Stimulated activated CD4-positive, alpha-beta T cell treated with anti-CD3 and anti-CD28 coated beads, Interleukin-1b, Interleukin-23, amount 100 ng/mL, for 4 hours (primary cell): ENCODE measurements at places on chromosomes 2 and 18.
A peak's percentile ranks its signal among the peaks of the same experiment; 100 is the strongest.

- no peak for DNase-seq
Measured at GRCh38 chr2:128835342-128835855, 516.7 kb upstream of the HS6ST1 start.

DNA sequence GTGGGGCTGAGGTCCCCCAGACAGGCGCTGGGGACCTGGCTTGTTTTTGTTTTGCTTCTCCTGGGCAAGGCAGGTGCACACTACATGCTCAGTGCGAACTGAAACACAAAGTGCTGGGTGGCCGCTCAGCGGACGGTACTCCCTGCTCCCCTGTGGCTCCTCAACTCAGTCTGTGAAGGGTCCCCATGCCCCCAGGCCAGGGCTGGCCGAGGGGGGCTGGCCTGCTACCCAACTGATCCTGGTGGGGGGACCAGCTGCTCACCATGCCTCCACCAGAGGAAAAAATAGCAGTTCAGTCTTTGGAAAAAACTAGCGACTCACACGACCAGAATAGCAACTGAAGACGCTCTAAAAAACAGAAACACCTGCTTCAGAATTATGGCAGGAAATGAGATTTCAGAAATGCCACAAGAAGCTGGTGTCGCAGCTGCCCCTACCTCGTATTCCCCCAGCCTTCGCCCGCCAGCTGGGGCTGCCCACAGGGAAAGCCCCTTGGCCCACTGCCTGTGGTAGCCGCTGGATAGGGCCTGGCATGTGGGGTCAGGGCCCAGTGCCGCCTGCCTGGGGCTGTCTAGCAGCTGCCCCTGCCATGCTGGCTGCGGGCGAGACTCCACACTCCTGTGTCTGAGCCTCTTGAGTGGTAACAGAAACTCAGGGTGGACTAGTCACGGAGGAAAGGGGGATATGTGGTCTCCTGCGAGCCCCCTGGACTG is 43.7 kb downstream of the MEX3C start:
- peak; percentile 37 for DNase-seq

- no peak for DNase-seq
Measured at GRCh38 chr18:56662502-56662901, 11.3 kb downstream of the WDR7 start.

DNA sequence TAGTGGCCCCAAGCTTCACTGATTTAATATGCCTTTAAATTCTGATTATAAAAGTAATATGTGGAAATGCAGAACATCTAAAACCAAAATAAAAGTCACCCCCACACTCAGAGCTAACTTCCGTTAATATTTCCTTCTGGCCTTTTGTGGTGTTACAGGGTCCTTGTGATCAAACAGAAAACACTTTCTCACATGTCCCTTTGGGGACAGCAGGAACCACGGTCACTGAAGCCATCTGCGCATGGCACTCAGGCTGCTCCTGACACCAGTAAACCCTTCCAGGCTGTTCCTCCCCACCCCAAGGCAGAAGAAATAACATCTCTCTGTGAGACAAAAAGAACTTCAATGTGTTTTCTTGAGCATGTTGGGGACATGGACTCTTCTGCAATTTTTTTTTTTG is 25.1 kb upstream of the GPR17 start:
- DNase-seq: no peak

DNA sequence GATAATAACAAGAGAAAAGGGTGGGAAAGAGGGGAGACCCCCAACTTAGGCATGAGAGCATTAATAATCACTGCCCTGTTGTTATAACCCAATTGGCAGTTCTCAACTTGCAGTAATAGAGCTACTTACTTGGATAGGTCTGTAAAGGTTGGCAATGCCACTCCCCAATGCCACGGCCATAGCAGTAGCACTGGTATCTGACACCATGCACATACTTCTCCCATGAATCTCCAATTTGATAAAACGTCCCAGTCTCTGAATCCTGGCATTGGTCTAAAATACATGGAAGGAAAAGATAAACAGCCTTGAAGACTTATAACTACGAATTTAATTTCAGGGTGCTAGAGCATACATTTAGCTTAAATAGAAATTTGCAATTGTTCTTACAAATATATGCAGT is 16.8 kb downstream of the FN1 start:
- no peak for DNase-seq

- DNase-seq: no peak
Measured at GRCh38 chr2:38600242-38600891, 2.4 kb downstream of the HNRNPLL start.

DNA sequence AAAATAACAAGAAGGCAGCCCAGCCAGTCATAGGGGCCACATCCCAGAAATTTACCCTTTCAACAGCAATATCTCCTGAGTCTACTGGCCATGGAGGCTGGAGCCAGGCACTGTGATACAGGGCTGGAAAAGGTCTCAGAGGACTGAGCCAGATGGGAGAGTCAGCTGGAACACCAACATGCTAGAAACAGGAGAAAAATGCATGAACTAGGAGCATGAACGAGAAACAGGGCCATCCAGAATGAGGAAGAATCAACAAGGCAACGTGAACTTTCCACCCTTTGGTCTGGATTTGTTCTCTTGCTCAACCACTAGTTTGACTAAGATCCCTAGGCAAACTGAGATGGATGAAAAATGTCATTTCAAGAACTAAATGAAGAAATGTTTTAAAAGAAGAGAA is 13.1 kb downstream of the PID1 start:
- DNase-seq: no peak

DNA sequence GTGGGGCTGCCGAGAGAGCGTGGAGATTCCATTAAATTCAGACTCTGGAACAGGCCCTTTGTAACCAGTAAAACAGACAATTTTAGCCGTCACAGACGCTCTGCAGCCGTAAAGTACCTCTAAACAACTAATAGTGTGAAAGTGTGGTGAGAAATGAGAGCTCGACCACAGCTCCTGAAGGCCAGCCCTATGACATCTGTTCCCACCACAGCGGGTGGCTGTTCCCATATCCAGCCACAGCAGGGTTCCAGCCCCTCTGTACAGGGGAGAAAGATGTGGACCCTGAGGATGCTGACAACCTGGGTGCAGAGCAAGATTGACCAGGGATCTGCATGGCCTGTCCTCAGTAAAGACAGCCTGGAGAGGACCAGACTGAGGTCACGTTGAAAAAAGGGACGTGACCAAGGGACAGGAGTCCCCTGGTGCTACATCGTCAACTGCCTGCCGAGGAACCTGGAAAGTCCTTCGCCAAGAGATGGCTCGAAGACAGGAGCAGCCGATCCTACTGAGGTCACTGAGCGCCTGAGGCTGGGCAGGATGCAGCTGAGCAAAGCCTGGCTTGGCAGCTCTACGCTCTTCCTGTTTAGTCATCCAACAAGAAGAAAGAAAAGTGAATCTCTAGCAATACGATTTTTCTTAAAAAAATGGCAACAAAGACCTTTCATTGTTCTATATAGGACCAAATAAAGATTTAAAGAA is 831.7 kb downstream of the RNF144A start:
- DNase-seq: no peak

DNA sequence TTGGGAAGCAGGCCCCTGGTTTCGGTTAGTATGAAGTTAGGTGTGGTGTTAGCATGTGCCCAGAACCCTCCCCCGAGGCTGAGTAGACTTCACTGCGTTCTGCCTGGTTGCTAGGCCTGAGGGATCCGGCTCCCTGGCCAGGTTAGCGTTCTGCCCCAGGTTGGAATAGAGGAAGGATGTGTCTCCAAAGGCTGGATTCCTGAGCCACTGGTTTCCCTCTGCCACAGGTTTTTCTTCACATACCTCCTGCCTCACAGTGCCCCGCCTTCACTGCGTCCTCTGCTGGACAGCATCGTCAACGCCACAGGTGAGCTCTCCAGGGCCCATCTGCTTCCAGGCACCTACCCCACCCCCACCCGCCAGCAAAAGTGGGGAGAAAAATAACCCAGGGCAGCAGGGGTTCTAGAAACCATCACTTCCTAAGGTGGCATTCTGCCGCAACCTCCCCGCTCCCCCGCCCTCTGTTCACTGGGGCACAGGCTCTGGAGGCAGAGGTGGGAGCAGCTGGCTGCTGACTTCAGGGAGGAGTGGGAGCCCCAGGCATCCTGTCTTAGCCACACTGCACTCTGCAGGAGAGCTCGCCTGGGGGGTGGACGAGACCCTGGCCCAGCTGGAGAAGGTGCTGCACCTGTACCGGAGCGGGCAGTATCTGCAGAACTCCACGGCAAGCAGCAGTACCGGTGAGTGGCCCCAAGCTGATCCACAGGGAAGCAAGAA is 7.1 kb downstream of the PKDCC start:
- no peak for DNase-seq

DNA sequence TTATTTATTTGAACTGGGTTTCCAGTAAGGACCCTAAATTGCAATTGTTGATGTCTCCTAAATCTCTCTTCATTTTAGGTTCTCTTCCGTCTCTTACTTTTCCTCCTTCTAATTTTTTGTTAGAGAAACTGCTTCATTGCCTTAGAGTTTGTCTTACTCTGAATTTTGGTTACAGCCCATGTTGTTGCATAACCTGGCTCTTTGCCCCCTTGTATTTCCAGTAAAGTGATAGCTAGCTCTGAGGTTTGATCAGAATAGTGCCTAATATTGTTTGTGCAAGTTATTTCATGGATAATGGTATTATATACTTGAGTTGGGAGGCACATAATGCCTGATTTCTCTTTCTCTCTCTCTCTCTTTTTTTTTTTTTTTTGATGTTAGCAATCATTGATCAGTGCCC is 71.8 kb downstream of the MGAT5 start:
- no peak for DNase-seq

GRCh38 chr2:9545502-9545901 is 10.1 kb downstream of the ADAM17 start:
- no peak for DNase-seq

DNA sequence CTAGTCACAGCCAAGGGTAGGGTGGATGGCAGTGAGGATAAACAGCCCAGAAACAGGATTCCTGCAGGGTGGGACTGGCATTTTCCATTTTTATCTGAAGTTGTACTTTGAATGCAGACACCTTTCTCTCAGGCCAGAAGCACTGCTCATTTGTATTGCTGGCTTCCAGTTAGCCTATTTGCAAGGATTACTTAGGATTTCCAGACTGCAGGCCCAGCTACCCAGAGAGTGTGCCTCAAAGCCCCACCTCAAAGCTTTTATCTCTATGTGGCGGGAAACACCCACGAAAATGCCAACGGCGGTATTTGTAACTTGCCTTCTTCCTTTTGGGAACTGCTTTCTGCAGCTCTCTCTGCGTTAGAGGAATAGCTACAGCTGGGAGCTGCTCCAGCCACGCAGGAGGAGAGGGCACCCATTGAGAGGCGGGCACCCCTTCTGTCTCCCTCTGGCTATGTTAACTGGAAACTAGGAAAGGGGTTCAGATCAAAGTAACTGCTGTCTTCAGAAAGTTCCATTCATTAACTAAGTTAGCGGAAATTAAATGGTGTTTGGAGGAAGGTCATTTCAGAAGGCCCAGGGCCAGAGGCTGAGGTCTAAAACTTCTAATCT is 144.9 kb downstream of the TGIF1 start:
- DNase-seq: no peak

DNA sequence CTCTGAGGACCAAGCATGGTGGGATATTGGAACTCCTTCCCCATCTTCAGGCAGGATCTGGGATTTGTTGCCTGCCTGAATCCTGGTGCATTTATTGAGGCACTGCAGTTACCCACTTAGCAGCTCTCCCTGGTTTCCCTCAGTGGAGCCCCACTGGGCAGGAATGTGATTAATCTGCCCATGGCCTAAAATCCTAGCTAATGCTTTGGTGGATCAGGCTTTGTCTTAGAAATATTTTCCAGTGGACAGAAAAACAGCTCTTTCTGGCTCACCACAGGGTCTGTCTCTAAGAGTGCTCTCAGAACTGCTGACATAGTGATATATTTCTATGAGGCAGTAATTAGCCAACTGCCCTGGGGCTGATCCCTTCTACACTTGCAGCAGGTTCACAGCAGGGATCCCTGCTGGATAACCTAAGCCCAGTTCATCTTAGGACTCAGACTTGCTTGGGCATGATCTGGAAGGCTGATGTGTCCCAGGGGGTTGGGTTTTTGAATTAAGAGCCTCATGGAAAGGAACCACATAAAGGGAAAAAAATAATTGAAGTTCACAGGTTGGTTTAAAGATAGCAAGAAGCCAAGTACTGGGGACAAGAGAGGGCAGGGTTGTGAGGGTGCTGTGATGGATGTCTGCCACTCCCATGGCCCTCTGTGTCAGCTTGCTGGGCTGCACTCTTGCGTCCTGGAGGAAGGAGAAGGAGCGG is 44.3 kb upstream of the ZDBF2 start:
- no peak for DNase-seq

DNA sequence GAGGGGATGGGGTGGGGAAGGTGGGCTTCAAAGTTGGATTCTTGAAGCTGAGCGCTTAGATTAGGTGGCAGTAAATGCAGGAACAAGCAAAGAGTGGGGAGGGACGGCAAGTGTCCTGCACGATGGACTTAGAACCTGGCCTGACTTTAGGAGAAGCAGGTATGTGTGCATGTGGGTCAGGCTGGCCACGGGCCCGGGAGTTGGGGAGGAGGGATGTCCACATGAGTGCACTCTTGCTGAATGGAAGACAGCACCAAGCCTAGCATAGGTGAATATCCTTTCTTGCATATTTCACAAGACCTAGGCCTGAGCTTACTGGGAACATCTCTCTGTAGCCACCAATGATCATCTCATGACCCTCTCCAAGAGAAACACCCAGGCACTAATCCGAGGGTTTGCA is 96.1 kb downstream of the DDX1 start:
- DNase-seq: no peak

DNA sequence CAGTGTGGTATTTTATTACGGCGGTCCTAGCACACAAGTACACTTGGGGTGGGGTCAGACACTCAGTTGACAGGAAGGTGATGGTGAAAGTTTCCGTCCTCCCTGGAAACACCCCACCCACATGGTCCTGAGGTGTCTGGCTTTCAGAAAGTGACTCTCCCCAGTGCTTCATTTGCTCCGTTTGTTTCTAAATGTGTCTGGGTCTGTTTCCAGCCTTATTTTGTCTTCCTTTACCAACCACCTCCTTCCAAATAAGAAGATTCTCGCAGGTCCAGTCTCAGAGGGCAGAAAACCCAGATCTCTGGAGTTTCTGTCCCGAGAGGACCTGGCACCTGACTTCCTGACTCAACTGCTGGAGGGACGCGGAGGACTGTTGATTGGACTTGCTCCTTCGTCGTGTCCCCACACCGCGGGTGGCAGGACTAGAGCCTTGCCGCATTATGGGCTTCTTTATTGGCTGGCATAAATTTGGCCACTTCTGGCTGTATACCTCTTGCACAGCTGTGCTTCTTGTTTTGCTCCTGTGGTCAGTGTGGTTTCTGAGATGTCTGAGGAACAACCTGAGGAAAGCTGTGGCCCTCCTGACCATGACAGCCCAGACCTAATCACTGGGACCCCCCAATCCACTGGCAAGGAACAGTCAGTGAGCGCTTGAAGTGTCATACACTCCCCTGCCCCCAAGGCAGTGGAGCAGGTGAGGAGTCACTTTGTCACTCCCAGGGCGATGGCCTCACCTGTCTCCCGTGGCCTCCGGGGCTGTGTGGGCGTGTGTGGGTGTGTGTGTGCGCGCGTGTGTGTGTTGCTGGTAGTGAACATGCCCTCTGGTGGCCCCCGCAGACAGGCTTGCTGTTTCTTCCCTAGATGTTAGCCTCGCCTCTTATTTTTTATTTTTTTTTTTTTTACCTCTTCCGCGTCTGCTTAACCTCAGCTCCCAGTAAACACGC is 45.6 kb downstream of the MEX3C start:
- peak; percentile 84 for DNase-seq

GRCh38 chr2:119545754-119546446 is 1.7 kb downstream of the CFAP221 start:
- DNase-seq: no peak
